GM12892 (cell line): ENCODE measurements at places on chromosomes 16 and 17.

DNA sequence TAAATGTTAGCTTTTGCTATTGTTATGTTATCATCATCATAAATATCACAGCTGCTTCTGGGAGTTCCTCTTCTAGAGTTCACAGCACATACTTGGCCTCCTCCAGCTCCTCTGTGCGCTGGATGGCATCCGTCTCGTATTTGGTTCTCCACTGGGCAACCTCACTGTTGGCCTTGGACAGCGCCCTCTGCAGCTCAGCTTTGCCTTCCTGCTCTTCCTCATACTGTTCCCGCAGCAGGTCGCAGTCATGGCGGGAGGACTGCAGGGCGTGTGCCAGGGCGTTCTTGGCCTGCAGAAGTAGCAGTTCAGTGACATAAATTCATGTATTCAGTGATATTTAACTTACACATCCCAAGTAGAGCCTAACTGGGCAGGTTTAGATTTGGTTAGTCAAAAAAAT is 23.4 kb downstream of the MYH8 start:
- DNase-seq, result no peak

- peak; percentile 17 for DNase-seq
These were observed 14.0 kb upstream of the BAIAP2 start for GRCh38 chr17:81020767-81021497.

DNA sequence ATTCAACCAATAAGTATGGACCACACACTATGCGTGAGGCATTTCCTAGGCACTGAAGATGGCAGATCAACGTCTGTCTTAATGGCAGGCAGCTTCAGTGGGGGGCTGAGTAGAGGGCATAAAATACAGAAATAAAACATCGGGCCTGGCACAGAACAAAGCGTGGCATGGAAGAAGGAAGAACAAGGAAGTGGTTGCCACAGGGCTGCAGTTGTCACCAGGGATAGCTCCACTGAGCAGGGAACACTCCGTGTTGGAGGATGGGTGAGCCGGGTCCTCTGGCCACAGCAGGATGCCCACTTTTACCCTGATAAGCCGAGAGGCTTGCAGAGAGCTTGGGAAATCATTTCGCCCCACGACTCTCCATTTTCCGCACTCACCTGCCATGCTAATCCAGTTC is 6.3 kb downstream of the CDIP1 start:
- DNase-seq, result no peak

- no peak for DNase-seq
These were observed 122.6 kb downstream of the AXIN2 start for GRCh38 chr17:65438708-65439294.

GRCh38 chr16:87706278-87707000 is 59.3 kb downstream of the KLHDC4 start:
- DNase-seq, result no peak

GRCh38 chr17:82957961-82958561 is 118.2 kb upstream of the ZNF750 start:
- DNase-seq, result no peak

DNA sequence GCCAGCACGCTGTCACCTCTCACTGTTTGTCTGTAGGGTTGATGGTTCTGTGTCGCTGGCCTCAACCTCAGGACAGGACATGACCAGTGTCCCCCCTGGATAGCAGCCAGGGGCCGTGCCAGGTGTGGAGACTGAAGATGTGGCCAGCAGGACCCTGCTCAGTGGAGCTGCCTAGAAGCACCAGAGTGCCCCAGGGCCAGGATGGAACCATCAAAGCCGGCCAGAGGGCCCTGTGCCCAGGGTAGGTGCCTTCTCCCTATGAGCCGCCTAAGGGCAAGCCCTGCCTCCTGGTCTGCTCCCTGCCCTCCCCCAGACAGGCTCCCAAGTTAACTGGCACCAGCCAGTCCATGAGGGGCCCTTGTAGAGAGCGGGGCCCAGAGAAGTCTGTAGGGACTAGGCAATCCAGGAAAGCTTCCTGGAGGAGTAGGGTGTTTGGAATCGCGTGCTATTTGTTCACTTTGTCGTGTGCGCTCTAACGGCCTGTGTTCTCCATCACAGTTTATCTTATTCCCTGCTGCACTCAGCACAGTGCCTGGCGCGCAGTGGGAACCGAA is 546 bp upstream of the NDUFB10 start:
- DNase-seq, result no peak

DNA sequence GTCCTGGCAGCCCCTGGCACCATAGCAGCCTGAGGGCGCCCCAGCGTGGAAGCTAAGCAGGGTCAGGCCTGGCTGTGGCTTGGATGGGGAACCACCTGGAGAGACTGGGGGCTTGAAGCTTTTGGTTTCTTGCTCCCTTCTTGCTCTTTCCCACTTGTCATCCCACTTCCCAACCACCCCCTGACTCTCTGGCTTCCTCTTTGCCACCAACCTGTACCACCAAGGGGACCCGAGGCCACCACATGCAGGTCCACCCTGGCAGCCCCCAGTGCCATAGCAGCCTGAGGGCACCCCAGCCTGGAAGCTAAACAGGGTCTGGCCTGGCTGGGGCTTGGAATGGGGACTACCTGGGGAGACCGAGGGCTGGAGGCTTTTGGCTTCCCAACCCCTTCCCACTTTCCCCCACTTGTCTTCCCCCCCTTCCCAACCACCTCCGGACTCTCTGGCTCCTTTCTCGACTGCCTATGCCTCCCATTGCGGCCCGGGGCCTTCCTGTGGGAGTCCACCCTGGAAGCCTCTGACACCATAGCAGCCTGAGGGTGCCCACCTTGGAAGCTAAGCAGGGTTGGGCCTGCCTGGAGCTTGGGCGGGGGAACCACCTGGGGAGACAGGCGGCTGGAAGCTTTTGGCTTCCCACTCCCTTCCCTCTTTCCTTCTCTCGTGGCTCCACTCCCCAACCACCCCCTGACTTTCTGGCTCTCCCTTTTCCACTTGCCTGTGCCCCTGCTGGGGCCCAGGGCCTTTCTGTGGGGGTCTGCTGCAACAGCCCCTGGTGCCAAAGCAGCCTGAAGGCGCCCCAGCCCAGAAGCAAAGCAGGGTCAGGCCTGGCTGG is 2294.4 kb downstream of the TP53TG3F start:
- DNase-seq, result peak; percentile 8

DNA sequence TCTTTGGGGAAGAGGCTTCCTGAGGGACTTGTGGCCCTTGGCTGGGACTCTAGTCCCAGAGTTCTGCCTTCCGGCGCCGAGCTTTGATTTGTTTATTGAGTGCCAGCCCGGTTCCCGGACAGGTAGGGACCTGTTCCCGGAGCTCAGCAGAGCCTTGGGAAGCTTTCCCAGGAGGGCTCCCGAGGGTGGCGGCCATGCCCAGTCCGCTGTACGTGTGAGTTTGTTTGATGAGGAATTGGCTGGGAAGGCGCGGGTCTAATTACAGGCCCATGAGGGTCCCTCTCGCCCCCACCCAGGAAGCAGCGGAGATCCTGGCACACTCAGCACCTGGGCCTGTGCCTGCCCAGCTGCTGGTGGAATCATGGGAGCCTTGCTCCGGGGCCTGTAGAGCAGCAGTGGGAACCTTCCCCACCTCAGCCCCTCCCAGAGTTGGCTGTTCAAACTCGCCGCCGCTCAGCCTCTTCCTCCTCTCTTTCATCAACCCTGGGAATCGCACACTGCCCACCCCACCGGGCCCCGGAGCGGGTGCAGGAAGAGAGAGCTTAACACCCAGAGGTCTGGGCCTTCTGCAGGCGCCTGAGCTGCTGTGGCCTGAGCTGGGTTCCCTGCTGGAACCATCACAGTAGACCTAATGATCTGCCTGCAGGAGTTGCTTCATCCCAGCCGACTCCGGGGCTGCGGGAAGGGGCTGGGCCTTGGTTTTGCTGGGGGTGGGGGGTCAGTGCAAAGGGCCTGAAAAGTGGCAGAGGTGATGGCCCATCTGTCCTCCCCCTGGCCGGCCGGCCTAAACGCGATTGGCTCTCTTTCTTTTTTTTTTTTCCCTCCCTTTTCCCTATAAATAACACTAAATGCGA is 313.7 kb downstream of the SEC14L1 start:
- DNase-seq, result no peak

DNA sequence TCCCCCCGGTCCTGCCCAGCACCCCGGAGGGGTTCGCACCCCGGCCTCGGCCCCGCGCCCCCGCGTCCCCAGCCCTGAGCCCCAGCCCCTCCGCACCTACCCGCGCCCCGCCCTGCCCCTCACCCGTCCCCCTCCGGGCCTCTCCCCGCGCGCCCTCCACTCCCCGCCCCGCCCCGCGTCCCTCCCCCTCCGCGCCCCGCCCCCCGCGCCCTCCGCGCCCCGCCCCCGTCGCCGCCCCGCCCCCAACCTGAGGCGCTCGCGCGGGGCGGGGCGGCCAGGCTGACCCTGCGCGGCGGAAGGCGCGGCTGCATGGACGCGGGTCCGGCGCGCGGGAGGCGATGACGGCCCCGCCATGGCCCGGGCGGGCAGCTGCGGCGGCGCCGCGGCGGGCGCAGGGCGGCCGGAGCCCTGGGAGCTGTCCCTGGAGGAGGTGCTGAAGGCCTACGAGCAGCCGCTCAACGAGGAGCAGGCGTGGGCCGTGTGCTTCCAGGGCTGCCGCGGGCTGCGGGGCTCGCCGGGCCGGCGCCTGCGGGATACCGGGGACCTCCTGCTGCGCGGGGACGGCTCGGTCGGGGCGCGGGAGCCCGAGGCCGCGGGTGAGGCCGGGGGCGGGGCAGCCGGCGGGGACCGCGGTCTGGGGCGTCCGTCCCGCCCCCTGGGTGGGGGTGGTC is at the start of gene SPIRE2:
SPIRE2 (plus strand) TSS at position 277 of the 671 bp plus-strand sequence; CDS start at position 353, 76 bp downstream.
- peak; percentile 62 for DNase-seq

- DNase-seq, result no peak
These were observed 39.7 kb downstream of the ARHGAP17 start for GRCh38 chr16:24975428-24975889.

DNA sequence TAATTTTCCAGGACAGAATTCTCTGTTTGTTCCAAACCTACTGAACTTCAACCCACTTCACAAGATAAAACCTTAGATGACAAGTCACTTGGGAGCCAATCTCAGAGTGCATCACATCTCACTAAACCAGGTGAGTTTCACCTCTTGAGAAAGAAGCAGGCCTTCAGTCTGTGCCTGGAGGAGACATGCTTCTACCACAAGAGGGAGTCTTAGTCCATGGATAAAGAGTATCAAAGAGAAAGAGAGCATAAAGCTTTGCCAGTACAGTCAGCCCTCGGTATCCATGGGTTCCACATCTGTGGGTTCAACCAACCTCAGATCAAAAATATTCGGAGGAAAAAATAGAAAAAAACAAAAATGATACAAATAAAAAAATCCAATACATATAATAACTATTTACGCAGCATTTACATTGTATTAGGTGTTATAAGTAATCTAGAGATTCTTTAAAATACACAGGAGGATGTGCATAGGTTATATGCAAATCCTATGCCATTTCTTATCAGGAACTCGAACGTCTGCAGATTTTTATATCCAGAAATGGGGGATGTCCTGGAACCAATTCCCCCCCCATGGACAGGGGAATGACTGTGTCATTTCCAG is 37.7 kb downstream of the DUSP14 start:
- peak; percentile 32 for DNase-seq

GRCh38 chr16:50303605-50304466 is 37.5 kb downstream of the ADCY7 start:
- peak; percentile 13 for DNase-seq

- no peak for DNase-seq
These were observed 66.2 kb downstream of the CENPV start for GRCh38 chr17:16286947-16287562.

GRCh38 chr17:4789701-4789950 is 862 bp downstream of the GLTPD2 start:
- no peak for DNase-seq

DNA sequence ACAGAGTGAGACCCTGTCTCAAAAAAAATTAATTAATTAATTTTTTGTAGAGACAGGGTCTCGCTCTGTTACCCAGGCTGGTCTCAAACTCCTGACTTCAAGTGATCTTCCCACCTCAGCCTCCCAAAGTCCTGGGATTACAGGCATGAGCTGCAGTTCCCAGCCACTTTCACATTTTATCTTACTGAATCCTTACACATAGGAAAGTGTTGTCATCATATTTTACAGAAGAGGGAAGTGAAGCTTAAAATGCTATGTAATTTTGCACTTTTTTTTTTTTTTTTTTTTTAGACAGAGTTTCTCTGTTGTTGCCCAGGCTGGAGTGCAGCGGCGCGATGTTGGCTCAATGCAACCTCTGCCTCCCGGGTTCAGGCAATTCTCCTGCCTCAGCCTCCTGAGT is 21.1 kb upstream of the ZNF629 start:
- DNase-seq, result no peak

DNA sequence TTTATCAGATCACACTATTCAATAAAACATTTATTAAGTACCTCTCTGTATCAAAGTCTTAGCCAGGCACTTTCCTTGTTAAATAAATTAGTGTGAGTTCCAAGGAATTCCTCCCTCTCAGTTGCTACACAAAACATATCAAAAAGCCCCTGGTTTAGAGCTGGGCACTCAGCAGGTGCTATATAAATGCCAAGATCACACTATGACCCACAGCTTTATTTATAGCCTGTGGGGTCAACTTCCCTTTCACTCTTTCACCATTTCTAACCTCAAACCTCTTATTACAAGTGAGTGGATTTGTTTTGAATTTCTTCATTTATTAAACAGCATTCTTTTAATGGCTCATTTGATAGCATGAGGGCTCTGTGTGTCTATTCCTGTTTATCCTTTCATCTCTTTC is 112.6 kb upstream of the MPHOSPH6 start:
- DNase-seq, result no peak

GRCh38 chr17:50189550-50190292 is 11.7 kb downstream of the COL1A1 start:
- no peak for DNase-seq

GRCh38 chr16:88048985-88049384 is 97.8 kb downstream of the BANP start:
- no peak for DNase-seq

GRCh38 chr16:19021747-19022146 is 38.0 kb downstream of the TMC7 start:
- no peak for DNase-seq

GRCh38 chr17:12431188-12431587 is 234.5 kb upstream of the MYOCD start:
- peak; percentile 29 for DNase-seq

- no peak for DNase-seq
These were observed 76.3 kb downstream of the USP32 start for GRCh38 chr17:60315650-60316049.

- peak; percentile 91 for DNase-seq
These were observed 4.4 kb downstream of the CD19 start for GRCh38 chr16:28935924-28936783.

DNA sequence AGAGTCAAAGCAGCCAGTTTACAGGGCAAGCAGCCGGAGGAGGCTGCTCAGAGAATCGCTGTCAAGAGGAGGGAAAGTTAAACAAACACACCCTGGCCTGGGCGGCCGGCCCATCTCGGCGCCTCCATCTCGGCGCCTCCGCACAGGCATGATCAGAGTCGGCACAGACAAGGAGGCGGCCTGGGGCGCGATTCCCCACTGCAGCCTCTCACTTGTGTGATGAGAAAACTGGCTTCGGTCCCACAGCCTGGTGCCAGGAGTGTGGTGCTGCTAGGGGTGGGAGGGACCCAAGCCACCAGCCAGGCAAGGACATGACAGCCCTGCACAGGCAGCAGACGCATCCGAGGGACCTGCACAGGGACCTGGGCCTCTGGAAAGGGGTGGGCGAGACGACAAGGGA is 17.7 kb downstream of the SLC38A10 start:
- DNase-seq, result no peak

GRCh38 chr17:11996722-11997146 is 541 bp downstream of the ZNF18 start:
- no peak for DNase-seq
